Umbilical cord (tissue), 2 donors: ENCODE measurements at places on chromosomes 6 and 20. TPM values are rescaled to one million over a fixed set of nuclear protein-coding genes. Genes with fewer than 3 reads are reported as not detected.
A peak's percentile ranks its signal among the peaks of the same experiment; 100 is the strongest.

The PHF1 gene
- total RNA-seq = 17.3 TPM

The STX11 gene
- 17.8 TPM for total RNA-seq

The ARFGEF3 gene
- total RNA-seq = 4.6 TPM

The SLC16A10 gene
- total RNA-seq = 36.8 TPM

The NRM gene
- 4.3 TPM for total RNA-seq

The CST3 gene
- 92.7 TPM for total RNA-seq

The ABHD16B gene
- not detected for total RNA-seq

The C6orf141 gene
- total RNA-seq = 2.4 TPM

The CPNE1 gene
- total RNA-seq = 128 TPM

The PRDM13 gene
- 1.2 TPM for total RNA-seq

- DNase-seq = peak; percentile 35
Measured at GRCh38 chr6:37115236-37115895, 54.6 kb upstream of the PIM1 start.

GRCh38 chr20:15673206-15673605 is 900.0 kb downstream of the KIF16B start:
- no peak for DNase-seq

DNA sequence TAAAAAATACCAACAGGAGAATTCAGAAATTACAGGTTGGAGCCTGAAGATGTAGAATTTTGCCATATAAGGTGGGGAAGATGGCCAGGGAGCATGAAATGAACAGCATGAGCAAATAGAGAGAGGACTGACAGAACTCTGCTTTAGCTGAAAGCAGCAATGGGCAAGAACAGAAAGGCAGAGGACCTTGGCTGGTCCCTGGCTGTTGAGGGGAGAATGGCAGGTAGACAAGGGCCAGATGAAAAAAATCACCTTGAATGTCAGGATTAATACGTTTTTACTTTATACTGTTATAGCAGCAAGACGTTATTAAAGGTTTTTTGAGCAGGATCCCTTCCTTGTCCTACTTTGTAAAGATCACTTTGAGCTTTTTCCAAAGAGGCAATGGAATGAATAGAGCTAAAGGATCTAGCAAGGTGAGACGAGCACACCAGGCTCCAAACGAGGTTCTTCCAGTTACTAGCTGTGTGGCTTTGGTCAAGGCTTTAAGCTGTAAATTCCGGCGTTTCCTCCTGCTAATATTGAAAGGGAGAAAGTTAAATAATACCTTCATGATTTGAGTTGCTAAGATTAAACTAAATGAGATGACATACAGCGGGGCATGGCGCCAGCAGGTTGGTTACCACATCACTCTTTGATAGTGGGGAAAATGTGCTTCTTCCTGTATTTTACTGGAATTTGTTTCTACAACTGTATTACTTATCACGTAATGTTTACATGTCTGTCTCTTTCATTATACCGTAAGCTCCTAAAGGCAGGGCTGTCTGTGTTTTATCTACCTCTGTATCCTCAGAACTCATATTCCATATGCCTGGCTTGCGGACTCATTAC is 776 bp downstream of the PPIL1 start:
- no peak for DNase-seq

DNA sequence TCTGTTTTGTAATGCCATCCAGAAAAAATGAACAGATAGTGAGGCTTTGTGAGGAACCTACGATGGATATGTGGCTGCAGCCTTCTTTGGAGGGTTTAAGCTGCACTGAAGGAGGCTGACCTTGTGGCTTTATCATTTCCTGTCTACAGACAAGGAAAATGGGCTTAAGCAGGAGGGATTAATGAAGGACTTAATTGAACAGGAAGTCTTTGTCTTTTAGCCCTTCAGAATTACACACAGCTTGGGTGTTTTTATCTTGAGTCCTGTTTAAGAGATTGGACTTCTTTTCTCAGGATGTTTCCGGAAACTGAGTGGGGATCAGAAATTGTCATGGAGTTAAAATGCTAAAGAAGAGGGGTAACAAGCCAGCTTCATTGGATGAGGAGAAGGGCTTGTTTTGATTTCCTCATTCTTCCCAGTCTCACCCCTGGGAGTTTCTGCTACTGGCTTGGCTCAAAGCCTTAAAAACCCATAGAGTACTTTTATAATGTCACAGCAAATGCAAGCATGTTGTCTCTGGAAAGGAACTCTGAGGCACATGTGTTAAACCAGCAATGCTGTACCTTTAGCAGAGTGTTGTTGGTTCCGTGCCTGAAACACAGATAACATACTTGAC is 193.6 kb downstream of the JARID2 start:
- no peak for DNase-seq

DNA sequence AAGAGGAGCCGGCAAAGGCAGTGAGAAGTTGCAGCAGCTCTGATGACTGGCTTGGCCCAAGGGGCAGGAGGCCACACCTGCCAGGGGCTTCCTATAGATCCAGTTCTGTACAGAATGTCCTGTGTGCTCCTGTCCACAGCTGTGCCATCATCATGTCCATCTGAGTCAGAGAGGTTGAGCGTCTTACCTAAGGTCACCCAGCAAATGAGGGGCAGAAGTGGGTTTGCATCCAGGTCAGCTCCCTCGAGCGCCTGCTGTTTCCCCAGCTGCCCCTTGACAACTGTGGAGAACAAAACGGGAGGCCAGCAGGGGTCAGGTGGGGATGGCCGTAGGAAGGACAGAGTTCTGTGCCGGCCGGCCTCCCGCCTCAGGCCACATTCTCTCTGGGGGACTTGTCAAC is 47.6 kb downstream of the DLGAP4 start:
- DNase-seq = no peak

DNA sequence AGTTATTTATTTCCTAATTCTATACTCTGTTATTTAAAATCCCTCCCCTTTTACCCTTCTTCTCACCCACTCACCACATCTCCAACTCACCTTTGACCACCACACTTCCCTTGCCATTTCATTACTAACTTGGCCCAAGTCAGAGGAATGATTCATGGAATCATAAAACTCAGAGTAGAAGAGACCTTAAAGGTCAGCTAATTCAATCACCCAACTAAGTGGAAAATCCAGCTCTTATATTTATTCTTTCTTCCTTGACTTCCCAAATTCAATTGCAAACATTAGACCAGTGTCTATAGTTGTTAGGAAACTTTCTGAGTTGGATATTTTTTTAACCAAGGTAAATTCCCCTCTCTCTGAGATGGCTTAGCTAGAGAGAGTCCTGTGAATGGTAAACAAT is 26.5 kb upstream of the HEY2 start:
- no peak for DNase-seq

DNA sequence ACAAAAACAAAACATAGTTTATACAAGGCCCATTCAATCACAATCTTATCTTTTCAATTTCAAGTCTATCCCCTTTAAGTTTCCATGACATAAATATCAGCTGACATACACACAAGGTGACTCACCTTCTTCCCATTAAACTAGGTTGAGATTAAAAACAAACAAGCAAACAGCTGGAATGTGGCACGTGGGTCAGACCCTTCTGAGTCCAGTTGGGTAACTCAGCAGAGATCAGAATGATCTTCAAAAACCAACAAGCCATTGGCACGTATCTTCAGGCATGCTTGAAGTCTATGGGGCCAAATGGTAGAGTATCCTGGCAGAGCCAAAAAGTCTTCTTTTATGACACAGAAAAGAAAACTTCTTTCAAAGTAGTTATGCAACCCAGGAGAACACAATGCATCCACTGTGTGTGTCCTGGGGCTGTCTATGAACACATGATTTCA is 603.5 kb upstream of the CITED2 start:
- no peak for DNase-seq

GRCh38 chr6:111972745-111973117 is 81.2 kb upstream of the CCN6 start:
- no peak for DNase-seq

- peak; percentile 78 for DNase-seq
Measured at GRCh38 chr6:37714836-37715420, 17.2 kb upstream of the MDGA1 start.

GRCh38 chr6:169950558-169950957 is 199.1 kb downstream of the ERMARD start:
- DNase-seq = no peak

GRCh38 chr6:146090474-146090873 is 61.6 kb downstream of the GRM1 start:
- no peak for DNase-seq

DNA sequence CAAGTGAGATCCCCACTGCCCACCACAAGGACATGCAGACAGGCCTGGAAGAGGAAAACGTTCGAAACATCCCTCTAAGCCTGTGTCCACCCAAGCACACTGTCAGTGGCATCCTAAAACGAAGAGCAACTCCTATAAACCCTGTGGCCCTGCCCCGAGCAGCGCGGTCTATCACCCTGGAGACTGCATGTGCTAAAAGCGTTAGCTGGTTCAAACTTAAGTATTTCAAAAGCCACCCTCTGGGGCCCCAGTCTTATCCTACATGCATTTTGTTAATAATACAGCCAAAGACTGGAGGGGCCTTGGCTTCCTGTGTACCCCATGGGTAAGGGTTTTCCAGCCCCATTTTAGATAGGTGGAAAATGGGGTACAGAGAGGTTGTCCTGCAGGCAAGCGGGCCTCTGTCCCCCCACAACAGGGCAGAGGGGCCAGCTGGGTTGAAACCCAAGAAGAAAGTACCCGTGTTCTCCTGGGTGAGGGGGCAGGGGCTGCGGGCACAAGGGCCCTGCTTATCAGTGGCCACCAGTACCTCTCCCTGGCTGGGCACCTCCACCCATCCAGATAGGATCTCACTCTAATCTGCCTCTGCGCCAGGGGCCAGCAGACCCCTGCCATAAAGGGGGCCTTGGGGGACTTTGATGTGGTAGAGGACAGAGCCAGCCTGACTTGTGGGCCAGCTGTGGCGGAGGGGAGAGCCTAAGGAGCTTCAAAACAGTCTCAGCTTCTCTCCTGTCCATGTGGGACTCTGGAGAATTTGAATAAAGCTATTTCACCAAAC is 28.3 kb downstream of the PREX1 start:
- no peak for DNase-seq

DNA sequence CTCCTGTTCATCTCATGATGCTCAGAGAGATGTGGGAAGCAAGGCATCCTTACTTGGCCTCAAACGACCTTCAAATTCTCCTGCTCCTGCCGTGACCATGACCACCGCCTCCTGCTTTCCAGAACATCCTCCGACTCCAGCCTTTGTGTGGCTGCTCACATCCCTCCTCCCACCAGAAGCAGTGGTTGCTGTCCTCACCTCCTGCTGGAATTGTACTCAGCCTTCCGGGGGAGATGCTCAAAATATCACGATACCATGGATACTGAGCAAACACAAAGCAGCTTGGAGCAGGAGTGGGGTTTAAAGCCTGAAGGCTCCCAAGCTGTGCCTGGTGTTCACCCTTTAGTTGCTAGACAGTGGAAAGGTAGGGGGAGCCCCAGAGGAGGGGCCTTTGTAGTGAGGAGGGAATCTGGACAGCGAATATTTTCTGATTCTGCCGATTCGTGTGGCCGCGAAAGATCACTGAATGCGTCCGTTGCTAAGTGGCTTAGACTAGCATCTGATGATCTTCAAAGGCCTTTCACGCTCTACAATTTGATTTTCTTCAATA is 9.3 kb upstream of the DUSP22 start:
- DNase-seq = no peak

- DNase-seq = peak; percentile 76
Measured at GRCh38 chr6:24910961-24911725, 24.6 kb downstream of the RIPOR2 start.

GRCh38 chr20:32672982-32673851 is 524 bp downstream of the C20orf203 start:
- DNase-seq = no peak

- DNase-seq = no peak
Measured at GRCh38 chr6:53493635-53494025, 51.3 kb downstream of the GCLC start.

GRCh38 chr20:10423735-10424134 is 10.3 kb downstream of the MKKS start:
- DNase-seq = no peak

- DNase-seq = no peak
Measured at GRCh38 chr20:61909028-61909427, 156.7 kb downstream of the TAF4 start.

GRCh38 chr20:50133474-50134217 is 19.9 kb downstream of the PEDS1 start:
- no peak for DNase-seq

GRCh38 chr6:127279815-127280214 is 13.2 kb downstream of the RNF146 start:
- no peak for DNase-seq

DNA sequence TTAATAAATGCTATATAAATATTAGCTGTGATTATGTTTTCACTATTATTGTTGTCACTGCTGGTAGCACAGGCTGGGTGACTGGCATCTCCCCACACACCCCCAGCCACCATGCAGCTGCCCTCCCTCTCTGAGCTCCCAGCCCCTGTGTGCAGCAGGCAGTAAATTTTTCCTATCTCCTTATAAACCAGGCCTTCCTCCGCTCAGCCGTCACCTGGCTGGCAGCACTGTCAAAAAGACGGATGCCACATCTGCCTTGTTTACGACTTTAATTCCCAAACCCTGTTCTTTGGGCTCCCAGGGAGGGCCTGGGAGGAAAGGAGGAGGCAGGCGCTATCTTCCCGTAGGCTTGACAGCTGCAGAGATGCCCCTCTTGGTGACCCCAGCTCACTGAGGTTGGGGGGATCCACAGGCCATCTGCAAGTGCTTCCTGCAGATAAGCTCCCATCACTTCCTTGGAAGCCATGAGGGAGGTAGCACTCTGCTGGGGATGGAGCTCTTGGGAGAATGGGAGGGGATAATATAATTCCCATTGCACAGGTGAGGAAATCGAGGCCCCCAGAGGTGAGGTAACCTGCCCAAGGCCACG is 94.5 kb downstream of the GRM4 start:
- no peak for DNase-seq

GRCh38 chr6:168537540-168537884 is 96.5 kb downstream of the SMOC2 start:
- no peak for DNase-seq

- no peak for DNase-seq
Measured at GRCh38 chr6:96721227-96721626, 116.0 kb downstream of the GPR63 start.

GRCh38 chr20:30922129-30922528 is 335.3 kb upstream of the DEFB115 start:
- no peak for DNase-seq

GRCh38 chr20:4870906-4871305 is 130.4 kb downstream of the SLC23A2 start:
- no peak for DNase-seq

DNA sequence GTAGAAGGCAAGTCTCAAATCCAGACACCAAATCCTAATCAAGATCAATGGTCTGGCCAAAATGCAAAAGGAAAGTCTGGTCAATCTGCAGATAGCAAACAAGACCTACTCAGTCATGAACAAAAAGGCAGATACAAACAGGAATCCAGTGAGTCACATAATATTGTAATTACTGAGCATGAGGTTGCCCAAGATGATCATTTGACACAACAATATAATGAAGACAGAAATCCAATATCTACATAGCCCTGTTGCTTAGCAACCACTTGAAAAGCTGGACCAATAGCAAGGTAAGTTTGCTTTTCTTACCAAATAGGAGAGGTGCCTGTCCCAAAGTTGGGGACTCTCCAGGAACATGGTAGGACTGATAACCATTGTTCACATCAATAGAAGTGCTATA is 2.0 kb downstream of the SEMG2 start:
- no peak for DNase-seq

GRCh38 chr6:73285674-73286283 is 22.8 kb upstream of the KHDC1 start:
- DNase-seq = peak; percentile 72

GRCh38 chr6:134875367-134875766 is 74.5 kb downstream of the ALDH8A1 start:
- DNase-seq = no peak
